Daoy (cell line): ENCODE measurements at places on chromosomes 7 and 10.

DNA sequence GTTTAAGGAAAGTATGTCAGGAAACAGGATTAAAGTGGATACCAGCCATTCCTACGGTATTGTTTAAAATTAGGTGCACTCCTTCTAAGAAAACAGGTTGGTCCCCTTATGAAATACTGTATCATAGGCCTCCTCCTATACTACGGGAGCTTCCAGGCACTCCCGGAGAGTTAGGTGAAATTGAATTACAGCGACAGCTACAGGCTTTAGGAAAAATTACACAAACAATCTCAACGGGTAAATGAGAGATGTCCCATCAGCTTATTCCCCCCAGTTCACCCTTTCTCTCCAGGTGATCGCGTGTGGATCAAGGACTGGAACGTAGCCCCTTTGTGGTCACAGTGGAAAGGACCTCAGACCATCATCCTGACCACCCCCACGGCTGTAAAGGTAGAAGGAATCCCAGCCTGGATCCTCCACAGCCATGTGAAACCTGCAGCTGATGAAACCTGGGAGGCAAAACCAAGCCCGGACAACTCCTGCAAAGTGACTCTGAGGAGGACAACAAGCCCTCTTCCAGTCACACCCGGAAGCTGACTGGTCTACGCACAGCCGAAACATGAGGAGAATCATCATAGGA, 25.1 kb upstream of the GHITM start:
- no peak for DNase-seq

- DNase-seq, result no peak
Observed at GRCh38 chr7:155455132-155455693, 2.7 kb upstream of the EN2 start.

DNA sequence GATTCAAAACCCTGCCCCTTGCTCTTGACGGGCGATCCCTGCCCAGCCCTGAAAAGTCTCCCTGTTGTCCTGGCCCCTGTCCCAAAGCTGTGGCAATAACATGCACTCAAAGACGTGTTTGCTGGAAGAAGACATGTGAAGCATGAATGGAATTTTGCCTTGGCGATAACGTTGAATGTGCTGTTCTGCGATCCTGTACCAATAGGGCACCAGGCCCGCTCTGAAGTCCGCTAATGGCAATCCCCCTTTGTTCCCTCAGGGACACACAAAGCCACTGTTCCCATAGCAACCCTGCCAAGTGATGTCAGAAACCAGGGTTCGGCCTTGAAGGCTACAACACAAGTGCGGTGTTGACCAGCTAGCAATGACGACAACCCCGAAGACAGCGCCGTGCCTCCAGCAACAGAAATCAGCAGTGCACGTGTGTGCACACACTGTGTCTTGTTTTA, 284.6 kb downstream of the KLF6 start:
- DNase-seq, result no peak

DNA sequence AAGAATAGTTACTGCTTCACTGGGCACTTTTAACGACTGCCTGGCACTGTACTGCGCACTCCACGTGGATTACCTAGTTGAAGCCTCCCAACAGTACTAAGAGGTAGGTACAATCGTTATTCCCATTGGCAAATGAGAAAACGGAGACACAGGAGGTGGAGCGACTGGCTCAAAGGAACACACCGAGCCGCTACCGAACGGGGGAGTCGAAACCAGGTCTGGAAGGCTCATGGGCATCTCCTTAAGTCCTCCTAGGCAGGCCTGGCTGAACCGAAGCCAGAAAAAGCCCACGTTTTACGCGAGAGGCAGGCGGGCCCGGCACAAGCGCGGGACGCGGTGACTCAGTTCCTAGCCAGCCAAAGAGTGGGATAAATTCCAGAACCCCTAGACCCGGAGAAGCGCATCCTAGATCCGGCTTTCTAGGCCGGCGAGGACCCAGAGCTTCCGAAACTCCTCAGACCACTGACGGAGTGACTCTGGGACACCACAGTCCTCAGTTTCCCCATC, 472 bp downstream of the PDAP1 start:
- peak; percentile 87 for DNase-seq

DNA sequence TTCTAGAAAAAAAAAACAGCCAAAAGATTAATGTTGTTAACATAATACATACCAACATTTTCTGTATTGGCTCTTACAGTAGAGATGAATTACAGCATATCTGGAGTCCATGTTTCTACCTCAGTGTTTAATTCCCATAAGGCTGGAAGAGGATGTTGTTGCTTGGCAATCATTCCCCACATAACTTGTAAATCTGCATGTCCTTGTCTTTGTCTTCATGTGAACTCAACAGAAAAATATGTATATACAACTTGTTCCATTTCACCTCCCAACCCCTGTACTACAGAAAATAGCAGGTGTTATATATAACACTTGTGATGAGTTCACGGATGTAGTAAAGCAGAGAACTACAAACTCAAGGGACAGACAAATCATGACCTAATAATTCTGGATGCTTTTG, 160.9 kb upstream of the SEMA3C start:
- no peak for DNase-seq
